ENCODE measurements at places on chromosomes 3 and 15.

DNA sequence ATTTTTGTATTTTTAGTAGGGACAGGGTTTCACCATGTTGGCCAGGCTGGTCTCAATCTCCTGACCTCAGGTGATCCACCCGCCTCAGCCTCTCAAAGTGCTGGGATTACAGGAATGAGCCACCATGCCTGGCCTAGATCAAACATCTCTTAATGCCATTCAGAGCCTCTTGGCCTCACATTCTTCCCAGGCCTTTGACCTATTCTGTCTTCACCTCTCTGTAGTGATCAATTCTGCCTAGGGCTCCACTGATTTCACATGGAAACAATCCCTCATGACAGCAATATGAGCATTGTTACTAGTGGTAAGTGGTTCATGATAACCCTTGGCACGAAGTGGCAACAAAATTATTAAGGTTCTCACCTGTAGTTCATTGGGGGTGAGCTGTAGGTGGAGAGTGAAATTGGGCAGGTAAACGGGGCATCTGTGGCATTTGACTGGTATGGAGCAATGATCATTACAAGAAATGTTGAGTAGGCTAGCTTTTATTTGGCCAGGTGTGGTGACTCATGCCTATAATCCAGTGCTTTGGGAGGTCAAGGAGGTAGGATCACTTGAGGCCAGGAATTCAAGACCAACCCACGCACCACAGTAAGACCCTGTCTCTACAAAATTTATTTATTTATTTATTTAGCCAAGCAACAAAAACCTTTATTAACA, 4.8 kb upstream of the ARPIN start:
- no peak for DNase-seq

GRCh38 chr3:88509582-88509981, 359.8 kb downstream of the C3orf38 start:
- DNase-seq = no peak

DNA sequence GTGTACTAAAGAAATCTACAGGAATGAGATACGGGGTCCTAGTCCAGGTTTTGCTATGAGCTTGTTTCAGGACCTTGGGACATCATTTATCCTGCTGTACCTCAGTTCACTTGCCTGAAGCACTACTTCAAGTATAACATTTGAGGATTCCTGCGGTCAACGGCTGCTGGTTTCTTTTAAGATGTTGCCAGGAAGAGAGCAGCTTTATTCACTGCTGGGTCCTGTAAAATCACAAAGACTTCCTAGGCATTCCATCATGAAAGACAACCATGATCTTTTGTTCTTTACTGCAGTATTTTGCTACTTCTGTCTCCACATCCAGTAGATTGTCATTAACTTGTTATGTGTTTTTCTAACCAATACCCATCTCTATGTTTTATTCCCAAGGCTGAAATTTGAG, 61.0 kb upstream of the PYDC2 start:
- DNase-seq = no peak

DNA sequence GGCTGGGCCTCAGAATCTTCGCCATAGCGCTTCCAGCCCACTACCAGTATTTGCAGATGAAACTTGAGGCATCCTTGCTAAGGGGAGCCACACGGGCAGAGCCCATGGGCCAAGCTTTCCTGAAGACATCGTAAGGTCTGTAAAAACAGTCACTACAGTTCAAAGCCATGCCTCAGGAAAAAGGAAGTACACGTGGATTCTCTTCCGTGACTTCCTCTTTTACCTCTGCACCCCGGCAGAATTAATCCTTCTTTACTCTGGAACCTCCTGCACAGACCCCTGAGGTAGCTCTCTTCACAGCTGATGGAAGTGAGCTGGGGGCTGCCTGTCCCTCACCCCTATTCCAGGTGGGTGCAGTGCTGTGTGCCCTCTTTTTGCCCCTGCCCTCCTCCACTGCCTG, 129.2 kb downstream of the CHDH start:
- DNase-seq = no peak

DNA sequence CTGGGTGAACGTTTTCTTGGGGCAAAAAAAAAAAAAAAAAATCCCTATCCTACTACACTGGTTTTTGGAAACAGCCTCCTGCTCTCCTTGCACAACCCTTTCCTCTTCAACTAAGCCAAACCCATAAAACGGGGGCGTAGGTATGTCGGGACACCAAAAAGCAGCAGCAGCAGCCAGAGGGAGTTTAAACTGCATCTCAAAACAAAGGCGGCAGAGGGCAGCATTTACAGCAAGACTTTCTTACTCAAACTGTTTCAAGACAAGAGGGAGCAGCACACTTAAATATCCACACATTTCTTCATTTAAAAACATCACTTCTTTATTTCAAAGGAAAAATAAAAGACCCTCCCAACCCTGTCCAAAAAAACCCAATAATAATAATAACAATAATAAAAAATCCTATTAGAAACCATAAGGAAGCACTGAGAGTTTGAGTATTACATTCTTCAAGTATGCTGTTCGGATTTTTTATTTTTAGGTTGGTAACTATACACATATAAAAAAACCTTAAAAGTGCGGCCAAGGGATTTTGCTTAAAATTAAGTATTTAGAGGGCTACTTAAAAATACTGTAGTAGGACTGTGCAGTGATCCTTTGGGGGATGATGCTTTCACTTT, 43.9 kb upstream of the PLXND1 start:
- DNase-seq = peak; percentile 66

GRCh38 chr15:68781766-68782588, 38.7 kb downstream of the ANP32A start:
- no peak for DNase-seq

DNA sequence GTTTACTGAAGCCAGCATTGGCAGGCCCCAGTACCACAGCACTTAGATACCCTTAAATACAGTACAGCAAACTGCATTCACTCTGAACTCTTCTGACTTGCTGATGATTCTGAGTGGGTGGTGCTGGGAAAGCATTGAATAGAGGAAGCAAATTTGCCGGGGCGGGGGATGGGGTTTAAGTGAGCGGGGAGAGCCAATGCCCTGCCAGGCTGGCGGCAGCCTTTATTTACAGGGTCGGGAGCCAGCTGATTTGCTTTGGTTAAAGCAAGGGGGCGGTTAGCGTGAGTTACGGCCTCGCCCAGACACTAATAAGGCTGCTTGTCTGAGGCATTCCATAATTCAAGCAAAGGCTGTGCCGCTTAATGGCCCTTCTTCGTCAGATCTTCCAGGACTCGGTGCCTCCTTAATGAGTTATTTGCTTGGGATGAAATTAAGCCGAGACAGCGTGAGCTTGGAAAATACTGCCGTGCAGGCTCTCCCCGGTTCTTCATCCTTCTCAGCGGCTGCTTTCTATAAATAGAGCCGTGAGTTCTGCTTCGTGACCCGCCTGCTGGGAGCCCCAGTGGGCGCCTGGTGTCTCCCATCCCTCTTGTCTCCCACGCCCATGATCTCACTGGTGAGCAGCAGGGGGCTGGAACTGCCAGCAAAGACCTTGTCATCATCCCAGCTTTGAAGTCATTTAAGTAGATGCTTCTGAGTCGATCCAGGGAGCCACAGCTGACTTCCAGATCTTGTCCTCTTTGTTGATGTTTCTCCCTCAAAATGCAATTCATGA, 25.8 kb downstream of the SPSB4 start:
- DNase-seq = no peak

DNA sequence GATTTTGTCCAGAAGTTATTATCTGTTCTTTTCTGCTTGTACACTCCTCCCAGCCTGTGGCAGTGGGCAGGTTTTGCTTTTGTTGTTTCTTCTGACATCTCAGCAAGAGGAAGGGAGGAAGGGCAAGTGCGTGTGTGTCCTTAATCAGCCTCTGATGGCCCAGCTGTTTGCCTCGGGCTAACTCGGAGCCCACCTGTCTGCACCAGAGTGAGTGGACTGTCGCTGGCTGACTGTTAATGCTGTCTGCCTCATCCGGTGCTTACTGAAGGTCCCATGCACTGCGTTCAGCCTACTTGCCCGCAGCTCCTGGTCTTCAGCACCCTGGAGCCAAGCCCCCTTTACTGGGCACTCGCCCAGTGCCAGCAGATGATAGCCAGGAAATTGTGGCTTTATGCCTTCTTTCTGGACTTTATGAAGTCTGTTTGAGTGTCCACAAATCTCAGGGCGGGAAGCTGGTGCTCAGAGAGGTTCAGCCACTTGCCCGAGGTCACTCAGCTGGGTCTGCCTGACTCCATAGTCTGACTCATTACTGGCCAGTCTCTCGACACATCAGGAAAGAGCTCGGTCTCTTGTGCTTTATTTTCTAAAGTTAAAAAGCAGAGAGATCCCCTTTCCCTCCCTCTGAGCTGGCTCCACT, 89.5 kb downstream of the CHRNA7 start:
- DNase-seq = no peak

GRCh38 chr15:49383266-49383665, 39.8 kb upstream of the FGF7 start:
- DNase-seq = no peak

GRCh38 chr15:80951941-80952340, 37.7 kb downstream of the MESD start:
- DNase-seq = no peak

- DNase-seq = no peak
Observed at GRCh38 chr15:81284256-81285031, 39.5 kb downstream of the STARD5 start.

DNA sequence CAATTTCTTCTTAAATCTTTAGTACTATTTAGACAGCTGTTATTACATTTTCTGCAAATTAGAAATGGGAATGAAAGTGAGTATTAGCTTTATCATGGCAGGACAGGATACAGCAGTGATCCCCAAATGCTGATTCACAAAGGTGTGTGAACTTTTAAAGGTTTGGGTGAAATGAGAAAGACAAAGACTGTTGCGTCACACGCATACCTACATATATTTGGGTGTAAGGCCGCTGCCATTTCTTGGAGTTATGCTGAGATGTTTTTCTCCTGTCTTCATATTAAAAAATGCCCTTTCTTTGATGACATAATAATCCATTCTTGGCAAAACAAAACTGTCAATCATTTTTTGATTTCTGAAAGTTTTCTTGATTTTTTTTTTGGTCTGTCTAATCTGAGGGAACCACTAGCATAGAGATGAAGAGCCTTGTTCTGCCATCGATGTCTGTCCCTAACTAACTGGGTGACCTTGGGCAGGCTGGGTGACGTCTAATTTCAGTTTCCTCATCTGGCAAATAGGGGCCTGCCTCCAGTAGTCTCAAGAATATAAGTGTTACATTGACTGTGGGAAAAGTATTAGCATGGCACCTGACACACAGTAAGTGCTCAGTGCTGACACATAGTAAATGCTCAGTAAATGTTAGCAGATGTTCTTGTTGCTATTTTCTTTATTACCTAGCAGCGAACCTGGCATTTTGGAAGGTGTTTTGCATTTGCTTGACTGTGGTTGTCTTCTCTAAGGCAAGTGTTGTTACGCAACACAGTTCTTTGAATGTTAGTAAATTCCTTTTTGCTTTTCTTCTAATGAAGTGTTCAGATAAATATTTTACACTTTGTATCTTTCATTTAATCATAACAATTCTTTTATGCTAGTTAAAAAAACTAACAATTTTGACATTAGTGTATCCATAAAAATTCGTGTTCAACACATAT, 5.0 kb downstream of the MITF start:
- DNase-seq = no peak

GRCh38 chr3:19822805-19823204, 111.2 kb downstream of the EFHB start:
- no peak for DNase-seq

DNA sequence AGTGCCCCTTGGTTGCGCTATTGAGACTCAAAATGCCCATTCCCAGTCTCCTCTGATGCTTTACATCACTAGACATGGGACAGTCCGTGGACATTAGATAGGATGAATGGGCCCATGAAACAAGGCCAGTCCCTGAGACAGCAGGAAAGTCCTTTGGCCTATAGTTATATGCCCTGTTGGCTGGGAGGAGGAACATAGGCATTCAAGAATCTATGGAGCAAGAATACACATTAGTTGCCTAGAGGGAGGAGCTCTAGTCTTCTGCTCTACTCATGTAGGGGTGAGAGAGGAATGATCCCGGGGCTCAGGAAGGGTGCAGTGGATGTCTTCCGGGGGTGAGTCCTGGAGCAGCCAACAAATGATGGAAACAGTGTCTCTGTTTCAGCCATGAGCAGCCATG, 58.0 kb upstream of the LRTM1 start:
- no peak for DNase-seq

- DNase-seq = no peak
Observed at GRCh38 chr3:12265508-12265907, 23.4 kb upstream of the PPARG start.

DNA sequence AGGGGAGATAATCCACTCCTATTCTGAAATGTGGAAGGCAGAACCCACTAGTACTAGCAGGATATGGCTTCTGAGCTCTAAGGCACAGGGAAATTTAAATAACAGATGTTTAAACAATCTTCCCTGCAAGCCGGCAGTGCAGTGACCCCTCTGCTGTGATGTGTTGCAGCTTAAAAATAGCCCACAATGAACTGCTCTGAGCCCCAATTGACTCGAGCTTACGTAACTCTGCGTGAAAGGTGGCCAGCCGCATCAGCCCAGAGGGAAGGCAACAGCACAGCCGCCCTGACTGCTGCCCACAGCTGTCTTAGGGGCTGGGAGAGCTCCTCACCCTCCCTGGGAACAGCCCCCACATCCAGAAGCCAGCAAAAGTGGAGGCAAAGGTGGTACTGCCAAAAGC, 12.5 kb upstream of the CAMKV start:
- DNase-seq = no peak

DNA sequence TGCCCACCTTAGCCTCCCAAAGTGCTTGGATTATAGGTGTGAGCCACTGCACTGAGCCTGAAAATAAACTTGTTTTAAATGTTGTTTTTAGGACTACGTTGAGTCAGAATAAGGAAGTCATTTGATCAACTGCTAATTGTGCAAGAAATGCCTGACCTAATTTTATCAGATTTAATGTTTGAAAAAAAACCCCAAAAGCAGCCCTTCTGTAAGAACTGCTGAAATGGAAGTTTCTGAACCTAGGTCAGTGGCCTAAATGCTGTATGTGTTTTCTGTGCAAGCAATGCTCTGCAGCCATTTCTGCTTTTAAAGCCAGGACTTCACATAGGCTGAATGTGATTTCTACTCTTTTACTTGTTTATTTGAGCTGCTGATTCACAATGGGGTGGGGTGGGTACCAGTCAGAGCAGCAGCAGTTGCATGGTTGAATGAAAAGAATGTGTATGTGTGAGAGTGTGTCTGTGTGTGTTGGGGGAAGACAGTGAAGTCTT, 6.6 kb downstream of the GPX1 start:
- no peak for DNase-seq

- DNase-seq = no peak
Observed at GRCh38 chr15:68414591-68414990, 17.4 kb downstream of the ITGA11 start.

DNA sequence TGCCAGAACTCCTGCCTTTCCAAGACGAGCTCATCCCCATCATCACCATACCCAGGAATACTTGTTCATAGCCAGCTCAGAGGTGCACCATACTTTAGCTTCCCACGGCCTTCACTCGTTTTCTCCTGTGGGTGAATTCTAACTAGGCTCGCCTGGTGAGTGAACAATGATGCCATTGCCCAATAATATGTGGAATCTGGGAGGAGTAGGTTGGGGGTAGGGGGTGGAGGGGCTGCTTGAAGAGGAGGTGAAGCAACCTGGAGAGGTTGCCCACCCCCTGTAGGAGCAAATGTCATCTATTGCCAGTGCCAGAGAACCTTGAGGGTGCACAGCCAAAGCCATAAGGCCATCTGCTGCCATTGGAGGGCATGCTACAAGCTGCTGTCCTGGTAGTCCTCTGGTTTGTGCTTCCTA, 592 bp upstream of the ZNF445 start:
- no peak for DNase-seq

GRCh38 chr3:99663977-99664376, 25.6 kb downstream of the COL8A1 start:
- DNase-seq = no peak

All from stimulated activated effector memory CD8-positive, alpha-beta T cell treated with anti-CD3 and anti-CD28 coated beads, Interleukin-12 subunit alpha, Interleukin-12 subunit beta, amount 100 ng/mL, for 72 hours (primary cell).